Esophagus muscularis mucosa (tissue), 4 donors: ENCODE measurements at places on chromosomes 16 and 17. TPM values are rescaled to one million over a fixed set of nuclear protein-coding genes. Genes with fewer than 3 reads are reported as not detected.

DNA sequence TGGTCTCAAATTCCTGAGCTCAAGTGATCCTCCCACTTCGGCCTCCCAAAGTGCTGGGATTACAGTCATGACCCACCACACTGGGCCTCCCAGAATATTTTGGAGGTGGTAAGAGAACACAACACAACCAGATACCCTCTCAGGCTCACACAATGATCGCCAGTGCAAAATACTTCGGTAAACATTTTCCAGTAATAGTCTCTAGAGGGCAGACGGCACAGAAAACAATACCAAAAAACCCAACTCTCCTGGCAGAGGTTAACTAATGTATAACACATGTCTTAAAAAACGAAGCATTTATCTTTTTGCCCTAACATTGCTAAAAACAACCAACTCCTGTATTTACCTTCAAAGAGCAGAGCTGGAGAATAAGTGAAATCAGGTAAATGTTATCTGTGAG is 10.5 kb downstream of the NUFIP2 start:
- no peak overlapping the region for H3K4me3 ChIP-seq
- no peaks in the 10 kb centered on the region for H3K27me3 ChIP-seq
- peaks cover 30% of the 10 kb centered on the region for H3K36me3 ChIP-seq
- no peak for DNase-seq

- peaks cover 5% of the 10 kb centered on the region for H3K4me1 ChIP-seq
- no peak overlapping the region for H3K4me3 ChIP-seq
- DNase-seq, result no peak
- H3K27me3 ChIP-seq, result no peaks in the 10 kb centered on the region
- no peak overlapping the region for H3K27ac ChIP-seq
These were observed 63.9 kb upstream of the HLF start for GRCh38 chr17:55200904-55201303.

DNA sequence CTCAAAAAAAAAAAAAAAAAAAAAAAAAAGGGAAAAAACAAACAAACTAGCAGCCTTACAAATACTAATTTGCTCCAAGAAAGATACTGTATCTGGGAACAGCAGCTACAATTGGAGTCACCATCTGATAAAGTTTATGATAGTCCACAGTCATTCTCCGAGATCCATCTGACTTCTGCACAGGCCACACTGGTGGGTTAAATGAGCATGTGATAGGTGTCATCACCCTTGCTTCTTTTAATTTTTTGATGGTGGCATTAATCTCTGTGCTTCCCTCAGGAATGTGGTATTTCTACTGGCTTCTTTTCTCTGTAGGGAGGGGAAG is 49.6 kb downstream of the BCL7C start:
- H3K27me3 ChIP-seq, result no peaks in the 10 kb centered on the region
- no peaks in the 10 kb centered on the region for H3K36me3 ChIP-seq
- peaks cover 20% of the 10 kb centered on the region for H3K4me1 ChIP-seq
- DNase-seq, result no peak
- H3K27ac ChIP-seq, result no peak overlapping the region

DNA sequence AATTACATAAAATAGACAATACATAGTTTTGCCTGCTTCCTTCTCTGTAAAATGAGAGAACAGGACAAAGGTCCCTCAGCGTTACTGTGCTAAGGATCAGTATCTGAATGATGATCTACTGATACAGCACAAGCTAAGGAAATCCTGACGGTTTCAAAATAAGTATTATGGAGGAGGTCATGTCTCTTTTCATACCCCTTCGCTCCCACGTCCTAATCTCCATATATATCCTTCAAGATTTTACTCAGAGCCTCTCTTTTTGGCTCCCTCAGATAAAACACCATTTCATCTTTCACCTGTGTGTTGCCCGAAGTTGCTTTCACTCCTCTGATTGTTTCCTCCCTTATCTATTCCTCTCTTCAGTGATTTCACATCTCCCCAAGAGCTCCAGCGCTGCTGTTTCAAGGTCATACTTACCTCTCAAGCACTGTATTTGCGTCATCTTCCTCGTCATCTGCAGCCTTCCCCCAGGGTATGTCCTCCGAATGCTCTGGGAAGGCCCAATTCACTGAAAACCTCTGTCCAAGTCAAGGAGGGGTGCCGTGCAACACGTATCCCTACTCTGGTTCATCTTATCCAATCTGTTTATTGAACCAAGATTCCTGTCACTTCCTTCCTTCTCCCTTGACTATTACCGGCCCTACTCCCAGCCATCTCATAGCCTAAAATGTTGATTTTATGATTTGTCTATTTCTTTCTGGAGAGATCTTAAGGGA is 1.2 kb upstream of the BLTP2 start:
- peak overlapping the region; percentile 96 for H3K27ac ChIP-seq
- peak overlapping the region; percentile 92 for H3K4me3 ChIP-seq

DNA sequence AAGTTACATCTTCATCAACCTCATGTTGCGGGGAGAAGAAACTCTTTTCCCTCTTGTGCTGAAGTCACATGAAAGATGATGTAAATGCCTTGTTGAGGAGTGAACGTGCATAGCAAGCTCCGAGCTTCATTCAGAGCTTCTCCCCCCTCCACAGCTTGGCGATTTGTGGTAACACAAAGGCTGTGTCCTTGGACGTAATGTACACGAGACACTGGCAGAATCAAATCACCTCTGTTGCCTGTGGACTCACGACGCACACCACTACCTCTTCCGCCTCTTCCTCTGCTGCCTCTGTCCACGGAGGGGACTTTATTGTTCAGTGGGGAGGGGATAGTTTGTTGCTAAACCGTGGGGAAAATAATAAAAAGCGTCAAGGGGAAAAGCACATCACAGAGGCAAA is 54.9 kb upstream of the CHMP6 start:
- no peak overlapping the region for H3K27ac ChIP-seq
- H3K27me3 ChIP-seq, result no peaks in the 10 kb centered on the region
- peaks cover 11% of the 10 kb centered on the region for H3K4me1 ChIP-seq
- H3K36me3 ChIP-seq, result peaks cover 10% of the 10 kb centered on the region
- DNase-seq, result no peak
- H3K4me3 ChIP-seq, result no peak overlapping the region

The MPDU1 gene
- total RNA-seq, result 50.4 TPM

The TRIM25 gene
- total RNA-seq, result 19.9 TPM

The TNRC6C gene
- total RNA-seq, result 21.4 TPM

The AOC2 gene
- total RNA-seq, result 2.0 TPM

The RAB26 gene
- not detected for total RNA-seq

The IKZF3 gene
- 3.8 TPM for total RNA-seq
